Naive thymus-derived CD8-positive, alpha-beta T cell (primary cell): ENCODE measurements at places on chromosomes 12 and 14. TPM values are rescaled to one million over a fixed set of nuclear protein-coding genes. Genes with fewer than 3 reads are reported as not detected.

DNA sequence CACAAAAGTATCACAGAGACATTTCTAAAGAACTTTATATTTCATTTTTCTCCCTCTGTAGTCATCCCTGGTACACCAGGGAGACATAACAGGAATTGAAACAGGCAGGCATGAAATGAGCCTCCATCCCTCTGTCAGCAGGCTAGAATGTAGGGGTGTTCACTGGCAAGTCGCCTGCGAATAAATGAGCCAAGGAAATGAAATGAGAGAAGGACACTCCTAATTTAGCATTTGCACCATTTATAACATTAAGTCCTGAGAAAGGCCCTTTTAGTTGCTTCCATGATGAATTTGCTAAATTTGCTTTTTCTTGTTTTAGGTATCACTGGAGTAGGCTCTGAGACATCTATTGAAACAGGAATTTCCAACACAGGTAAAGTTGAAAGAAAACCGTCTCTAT, 192.4 kb upstream of the CNTN1 start:
- DNase-seq: no peak

- DNase-seq: no peak
Observed at GRCh38 chr12:130196827-130197226, 34.6 kb downstream of the FZD10 start.

Gene TMCC3
- 0.71 TPM for total RNA-seq

DNA sequence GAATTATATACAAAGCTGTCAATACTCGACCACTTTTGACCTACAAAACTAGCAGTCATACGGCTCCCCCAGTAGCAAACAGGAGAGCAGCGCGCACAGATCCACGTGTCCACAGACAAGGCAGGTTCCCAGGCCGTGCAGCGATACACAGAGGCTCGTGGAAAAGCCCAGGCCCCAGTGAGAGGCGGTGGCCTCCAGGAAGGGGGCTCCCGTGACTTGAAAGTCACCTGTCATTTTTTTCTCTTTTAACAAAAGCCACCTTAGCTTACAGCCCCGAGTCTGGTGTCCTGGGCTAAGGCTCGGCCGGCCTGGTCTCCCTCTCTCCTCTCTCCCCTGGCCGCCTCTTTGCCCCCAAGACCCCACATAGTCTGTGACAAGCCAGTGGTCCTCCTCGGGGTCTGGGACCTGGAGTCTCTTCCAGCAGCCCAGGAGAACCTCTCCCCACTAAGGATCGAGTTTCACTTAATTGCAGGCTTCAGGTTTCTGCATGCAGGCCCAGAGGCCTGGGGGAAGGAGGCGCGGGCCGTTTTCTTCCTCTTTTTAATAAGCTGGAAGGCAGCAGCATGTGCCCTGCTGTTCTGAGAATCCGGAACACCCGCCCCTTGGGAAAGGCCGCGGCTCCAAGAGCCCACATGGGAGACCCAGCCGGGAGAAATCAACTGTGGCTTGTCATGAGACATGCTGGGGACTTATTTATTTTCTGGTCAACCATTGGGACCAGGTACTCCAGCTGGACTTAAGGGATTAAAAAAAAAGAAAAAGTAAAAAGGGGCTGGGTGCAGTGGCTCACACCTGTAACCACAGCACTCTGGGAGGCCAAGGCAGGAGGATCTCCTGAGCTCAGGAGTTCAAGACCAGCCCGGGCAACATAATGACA, 15.9 kb downstream of the NCOR2 start:
- DNase-seq: no peak

Gene EFS
- not detected for total RNA-seq

DNA sequence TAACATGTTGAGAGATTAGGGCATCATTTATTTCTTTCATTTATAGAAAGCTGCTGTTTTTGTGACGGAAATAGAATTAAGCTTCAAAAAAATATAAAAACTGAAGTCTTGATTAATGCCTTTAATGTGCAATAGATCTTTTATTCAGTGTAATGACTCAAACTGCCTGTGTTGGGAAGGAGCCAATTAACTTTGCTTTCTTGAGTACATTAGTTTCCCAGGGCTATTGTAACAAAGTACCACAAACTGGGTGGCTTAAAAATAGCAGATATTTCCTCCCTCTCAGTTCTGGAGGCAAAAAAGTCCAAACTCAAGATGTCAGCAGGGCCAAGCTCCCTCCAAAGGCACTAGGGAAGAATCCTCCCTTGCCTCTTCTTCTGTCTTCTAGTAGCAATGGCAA, 36.6 kb downstream of the EID3 start:
- DNase-seq: no peak

Gene OTX2
- total RNA-seq: not detected

DNA sequence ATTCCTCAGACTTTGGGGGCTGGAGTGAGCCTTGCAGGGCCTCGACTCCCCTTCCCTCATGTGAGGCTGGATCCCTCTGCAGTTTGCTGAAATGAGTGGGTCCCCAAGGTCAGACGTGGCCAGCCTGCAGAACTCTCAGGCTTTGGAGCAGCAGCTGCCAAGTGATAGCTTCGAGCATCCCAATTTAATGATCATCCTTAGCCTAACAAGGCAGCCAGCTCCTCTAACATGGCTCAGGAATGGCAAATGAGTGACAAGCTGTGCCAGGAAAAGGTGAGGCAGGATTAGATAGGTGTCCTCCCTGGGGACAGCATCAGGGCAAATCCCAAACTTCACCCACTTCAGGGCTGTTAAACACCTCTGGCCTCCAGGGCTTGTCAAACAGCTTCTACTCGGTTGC, 130.7 kb upstream of the PWP1 start:
- no peak for DNase-seq

Gene NRXN3
- not detected for total RNA-seq

Gene TPPP2
- total RNA-seq: not detected

- DNase-seq: no peak
Observed at GRCh38 chr14:61653507-61653906, 41.8 kb upstream of the HIF1A start.

DNA sequence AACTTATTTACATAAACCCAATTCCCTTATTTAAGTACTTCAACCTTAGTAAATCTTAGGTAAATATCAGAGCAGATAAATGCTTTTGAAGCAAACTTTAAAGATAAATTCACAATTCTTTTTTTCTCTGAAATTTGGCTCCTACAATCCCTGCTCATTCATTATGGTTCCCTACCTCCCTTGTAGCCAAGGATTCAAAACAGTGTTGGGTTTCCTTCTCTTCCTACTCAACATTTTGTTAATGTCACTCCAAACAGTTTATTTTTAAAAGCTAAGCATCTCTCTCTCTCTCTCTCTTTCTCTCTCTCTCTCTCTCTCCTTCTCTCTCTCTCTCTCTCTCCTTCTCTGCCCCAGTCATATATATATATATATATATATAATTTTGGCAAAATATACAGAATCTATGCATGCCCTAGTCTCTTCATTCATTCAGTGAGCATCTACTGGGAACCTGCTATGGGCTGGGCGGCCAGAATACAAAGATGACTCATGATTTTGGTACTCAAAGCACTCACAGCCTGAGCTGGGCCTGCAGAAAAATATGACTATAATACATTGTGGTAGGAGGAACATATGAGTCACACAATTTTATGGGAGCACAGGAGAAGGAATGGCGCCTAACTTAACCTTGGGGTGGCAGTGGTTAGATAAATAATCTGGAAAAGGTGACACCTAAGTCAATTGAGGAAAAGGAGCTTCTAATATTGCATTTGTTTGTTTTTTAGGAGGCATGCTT, 123.7 kb upstream of the DHRS4 start:
- no peak for DNase-seq

- no peak for DNase-seq
Observed at GRCh38 chr12:62750941-62751809, 183.8 kb downstream of the PPM1H start.
